ENCODE measurements at places on chromosomes 5 and 9.
A peak's percentile ranks its signal among the peaks of the same experiment; 100 is the strongest.

DNA sequence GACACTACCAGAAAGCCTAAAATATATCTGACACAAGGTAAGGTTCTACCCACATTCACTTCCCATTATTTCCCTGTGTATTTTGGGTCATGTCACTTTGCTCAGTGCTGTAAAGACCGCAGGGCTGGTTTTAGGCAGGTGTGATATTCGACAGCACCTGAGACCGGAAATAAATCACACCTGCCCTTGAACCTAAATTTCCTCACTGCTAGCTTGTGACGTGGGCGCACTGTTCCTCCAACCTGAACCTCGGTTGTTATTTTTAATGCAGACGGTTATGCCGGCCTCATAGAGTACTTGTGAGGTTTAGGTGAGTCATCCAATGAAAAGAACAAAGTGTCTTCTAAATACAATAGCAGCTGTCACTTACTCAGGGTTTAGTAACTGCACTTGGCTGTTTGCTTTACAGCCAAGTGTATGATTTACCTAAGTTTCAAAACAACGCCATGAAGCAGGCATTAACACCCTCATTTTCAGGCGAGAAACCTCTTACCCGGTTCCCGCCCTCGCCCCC lies 20.7 kb upstream of the ZNF782 start:
- no peak for DNase-seq

DNA sequence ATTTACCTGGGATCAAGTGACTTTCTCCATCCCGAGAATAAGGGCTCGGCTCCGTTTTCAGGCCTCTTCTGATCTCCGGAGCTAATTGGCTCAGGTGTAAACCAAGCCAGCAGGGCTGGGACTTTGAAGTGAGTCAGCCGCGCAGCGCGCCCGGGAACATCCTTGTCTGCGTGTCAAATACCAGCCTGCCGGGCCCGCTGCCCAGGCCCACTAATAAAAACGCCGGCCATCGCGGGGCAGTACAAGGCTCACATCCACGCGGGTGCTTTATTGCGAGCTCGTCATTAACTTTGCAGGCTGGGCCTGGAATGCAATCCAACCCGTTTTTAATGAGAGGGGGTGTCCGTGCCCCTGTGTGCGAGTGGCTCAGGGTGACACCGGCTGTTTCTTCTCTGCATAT lies 416.8 kb downstream of the IRX2 start:
- no peak for DNase-seq

- DNase-seq, result no peak
Observed at GRCh38 chr5:7329712-7330111, 66.2 kb upstream of the ADCY2 start.

DNA sequence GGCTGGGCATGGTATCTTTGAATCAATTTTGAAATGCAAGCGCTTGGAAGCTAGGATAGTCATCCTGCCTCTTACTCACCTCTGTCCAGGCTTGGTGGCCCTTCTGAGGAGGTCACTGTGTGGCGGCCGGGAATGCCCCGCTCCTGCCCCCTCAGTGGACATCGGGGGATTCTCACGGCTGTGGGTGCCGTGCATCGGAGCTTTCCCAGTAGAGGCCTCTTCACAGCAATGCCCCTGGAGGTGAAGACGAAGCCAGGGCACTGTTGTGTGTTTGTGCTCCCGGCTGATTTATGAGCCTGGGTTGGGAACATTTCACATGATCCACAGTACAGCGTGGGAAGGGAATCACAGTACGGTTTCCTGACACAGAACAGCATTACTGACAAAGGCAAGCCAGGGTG lies 147.5 kb downstream of the NXNL2 start:
- no peak for DNase-seq

- DNase-seq, result no peak
Observed at GRCh38 chr5:98723061-98723460, 50.4 kb upstream of the RGMB start.

- DNase-seq, result no peak
Observed at GRCh38 chr9:101398930-101399642, 435 bp downstream of the ZNF189 start.

DNA sequence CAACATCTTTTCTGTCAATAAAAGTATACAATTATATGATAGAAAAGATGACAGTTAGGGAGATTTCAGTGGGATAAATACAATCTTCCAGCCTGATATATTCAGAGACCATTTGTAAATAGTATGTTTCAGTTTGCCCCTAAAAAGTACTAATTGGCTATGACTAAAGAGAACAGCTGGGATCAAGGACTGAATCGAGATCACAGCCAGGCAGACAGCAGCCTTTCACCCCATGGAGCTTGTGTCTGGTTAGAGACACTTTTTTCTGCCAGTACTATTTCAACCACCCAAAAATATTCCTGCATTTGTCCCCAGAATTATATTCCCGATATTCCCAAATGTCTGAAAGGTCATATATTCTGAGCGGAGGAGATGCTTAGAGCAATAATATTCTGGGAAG lies 577.3 kb upstream of the TLE4 start:
- DNase-seq, result peak; percentile 39

DNA sequence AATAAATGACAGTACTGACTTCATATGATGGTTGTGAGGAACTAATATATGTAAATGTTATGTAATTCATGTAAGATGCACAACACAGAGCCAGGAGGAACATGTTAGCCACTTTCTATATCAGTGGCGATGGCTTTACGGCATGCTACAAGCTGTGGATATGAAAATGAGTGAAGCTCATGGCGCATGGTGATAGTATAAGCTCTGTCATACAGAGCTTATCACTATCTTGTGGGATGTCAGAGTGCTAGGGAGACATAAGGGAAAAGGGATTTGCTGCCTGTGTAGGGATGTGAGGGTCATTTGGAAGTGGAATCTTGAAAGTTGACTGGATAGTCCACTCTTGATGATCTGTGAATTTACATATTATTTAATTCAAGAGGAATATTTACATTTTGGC lies 13.6 kb downstream of the CPEB4 start:
- DNase-seq, result no peak

DNA sequence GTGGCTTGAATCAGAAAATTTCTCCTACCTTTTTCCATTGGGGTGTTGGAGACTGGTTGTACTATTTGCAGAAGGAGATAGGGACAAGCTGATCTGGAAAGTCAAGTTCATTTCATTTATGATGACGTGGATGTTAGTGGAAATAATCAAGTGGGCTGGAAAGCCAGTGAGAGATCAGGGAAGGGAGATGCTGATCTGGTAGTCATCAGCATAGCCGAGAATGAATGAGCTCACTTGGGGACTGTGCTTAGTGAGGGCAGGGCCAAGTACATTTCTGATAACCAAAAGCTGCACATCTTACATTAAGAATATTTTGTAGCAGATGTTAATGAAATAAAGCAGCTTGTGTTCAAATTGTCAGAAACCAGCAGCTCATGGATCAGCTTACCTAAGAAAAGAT lies 12.1 kb downstream of the MAN2A1 start:
- DNase-seq, result no peak

- no peak for DNase-seq
Observed at GRCh38 chr9:90142580-90142979, 500.0 kb downstream of the DIRAS2 start.

DNA sequence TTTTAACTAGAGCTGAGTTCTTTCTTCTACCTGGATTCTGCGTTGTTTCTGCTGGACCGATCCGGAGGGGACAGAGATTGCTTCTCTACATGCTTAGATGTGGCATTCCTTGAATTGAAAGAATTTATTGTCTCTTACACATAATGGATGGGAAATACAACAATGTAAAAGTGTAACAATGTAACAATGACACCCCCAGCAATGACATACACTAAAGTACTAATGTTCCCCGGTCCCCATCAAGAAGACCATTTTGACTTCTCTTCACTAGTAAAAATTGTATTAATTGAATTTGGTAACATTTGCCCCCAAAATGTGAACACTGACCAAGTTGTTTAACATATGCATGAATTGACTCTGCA lies 760.2 kb downstream of the TAF11L14 start:
- no peak for DNase-seq

DNA sequence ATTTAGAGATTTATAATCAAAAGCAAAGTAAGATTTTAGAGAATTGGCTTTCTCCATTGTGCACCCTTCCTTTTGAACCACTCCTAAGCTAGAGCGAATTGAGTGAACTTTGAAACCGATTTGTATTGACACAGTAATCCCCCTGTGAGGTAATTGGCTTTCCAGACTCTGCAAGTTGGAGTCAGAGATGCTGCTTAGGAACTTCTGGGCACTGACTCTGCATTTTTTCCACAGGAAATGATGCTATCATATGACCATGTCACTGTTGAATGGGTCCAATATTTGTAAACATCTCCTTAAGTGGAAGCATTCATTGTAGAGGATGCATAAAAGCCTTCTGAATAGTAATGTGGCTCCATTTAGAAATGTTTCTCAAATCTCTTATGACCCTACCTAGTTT lies 394.4 kb upstream of the ZNF608 start:
- no peak for DNase-seq

DNA sequence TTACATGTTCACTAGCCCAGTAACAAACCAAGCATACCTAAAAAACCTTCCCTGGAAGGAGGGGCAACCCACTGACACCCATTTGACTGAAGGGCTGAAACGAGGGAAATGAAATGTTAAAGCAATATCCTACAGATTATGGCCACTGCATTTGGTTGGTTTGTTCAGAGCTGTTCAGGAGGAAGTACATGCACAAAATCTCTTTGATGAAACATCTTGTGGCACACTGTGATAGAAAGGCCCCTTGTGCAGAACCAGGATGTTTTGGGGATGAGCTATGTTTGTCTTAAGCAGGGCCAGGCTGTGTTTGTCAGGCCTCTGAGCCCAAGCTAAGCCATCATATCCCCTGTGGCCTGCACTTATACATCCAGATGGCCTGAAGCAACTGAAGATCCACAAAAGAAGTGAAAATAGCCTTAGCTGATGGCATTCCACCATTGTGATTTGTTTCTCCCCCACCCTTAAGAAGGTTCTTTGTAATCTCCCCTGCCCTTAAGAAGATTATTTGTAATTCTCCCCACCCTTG lies 467.3 kb upstream of the PIK3R1 start:
- no peak for DNase-seq

GRCh38 chr9:109060191-109060590 lies 46.9 kb upstream of the CTNNAL1 start:
- no peak for DNase-seq

DNA sequence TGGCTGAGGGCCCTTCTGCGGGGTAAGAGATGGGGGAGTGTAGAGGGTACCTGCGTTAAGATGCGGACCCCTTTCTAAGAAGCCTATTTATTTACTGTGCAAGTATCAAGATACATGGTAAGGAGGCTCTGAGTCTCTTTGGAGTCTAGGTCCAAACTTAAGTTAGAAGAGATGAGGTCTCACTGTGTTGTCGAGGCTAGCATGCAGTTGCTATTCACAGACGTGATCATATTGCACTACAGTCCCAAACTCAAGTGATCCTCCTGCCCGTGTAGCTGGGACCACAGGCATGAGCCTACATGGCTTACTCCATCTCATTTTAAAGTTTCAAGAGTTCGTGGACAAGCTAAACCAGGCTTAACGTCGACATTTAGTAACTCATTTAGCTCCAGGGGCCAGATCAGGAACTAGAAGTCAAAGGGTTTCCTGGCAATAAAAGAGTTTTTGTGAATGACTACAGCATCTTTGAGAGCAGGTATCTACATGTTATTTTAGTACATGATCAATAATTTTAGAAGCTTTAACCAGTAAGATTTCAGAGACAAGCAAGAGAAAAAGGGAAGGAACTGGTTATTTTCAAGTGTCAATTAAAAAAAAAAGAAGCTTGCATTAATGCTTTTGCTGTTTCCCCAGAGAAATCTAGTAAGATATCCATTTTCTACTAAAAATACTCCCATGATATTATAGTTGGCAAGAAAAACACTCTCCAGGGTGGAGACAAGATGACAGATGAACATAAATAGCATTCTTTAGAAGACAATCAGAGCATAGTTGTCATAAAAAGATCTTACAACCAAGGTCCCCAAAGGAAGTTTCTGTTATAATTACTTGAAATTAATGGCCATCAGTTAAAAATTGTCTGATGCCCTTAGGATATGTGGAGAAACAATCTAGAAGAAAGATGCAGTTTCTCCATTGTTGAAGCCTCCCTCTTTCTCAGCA lies 141.3 kb downstream of the SCAMP1 start:
- no peak for DNase-seq

Measured in NCI-H1930 (cell line).